ENCODE measurements at places on chromosomes 7 and 10.

DNA sequence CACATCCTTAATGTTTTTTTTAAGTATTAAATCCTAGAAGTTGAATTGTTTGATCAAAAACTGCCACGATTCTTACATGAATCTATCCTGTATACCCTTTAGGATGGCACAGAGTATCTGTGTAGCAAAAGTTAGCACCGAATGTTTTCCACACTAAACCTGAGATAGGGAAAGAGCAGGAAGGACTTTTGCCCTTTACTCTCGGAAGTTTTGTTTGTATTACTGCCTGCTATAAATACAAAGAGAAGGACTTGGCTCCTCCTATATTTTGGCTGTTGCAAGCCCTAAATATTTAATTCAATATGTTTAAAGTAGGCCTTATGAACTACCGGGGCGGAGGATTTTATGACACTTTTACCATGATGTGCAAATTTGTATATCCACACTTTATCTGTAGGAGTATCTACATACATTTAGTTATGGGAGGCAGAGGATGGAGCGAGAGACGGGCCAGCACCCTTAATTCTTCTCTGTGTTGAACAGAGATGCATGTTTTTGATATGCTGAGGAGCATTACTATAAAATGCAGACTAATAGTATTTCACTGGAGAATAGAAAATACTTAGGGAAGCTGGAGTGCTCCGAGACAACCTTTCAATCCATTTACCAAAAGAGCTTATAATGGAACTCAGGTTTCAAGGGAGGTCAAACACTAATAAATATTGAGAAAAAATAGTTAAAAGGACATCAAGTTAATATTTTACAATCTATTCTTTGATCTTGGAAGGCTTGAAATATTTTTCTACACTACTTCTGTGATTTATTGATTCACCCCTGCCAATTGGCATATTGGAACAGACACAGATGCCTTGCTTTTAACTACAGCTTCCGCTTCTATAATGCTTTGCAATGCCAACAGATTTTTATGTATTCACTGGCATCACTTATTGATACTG is 97.4 kb downstream of the CHN2 start:
- no peak for DNase-seq

- no peak for DNase-seq
Observed at GRCh38 chr7:138398857-138399256, 61.2 kb upstream of the TRIM24 start.

- no peak for DNase-seq
Observed at GRCh38 chr10:73768881-73769280, 13.0 kb upstream of the CHCHD1 start.

- no peak for DNase-seq
Observed at GRCh38 chr7:47619806-47620205, 37.9 kb upstream of the TNS3 start.

GRCh38 chr10:72082856-72083789 is 5.2 kb downstream of the SPOCK2 start:
- DNase-seq, result no peak

DNA sequence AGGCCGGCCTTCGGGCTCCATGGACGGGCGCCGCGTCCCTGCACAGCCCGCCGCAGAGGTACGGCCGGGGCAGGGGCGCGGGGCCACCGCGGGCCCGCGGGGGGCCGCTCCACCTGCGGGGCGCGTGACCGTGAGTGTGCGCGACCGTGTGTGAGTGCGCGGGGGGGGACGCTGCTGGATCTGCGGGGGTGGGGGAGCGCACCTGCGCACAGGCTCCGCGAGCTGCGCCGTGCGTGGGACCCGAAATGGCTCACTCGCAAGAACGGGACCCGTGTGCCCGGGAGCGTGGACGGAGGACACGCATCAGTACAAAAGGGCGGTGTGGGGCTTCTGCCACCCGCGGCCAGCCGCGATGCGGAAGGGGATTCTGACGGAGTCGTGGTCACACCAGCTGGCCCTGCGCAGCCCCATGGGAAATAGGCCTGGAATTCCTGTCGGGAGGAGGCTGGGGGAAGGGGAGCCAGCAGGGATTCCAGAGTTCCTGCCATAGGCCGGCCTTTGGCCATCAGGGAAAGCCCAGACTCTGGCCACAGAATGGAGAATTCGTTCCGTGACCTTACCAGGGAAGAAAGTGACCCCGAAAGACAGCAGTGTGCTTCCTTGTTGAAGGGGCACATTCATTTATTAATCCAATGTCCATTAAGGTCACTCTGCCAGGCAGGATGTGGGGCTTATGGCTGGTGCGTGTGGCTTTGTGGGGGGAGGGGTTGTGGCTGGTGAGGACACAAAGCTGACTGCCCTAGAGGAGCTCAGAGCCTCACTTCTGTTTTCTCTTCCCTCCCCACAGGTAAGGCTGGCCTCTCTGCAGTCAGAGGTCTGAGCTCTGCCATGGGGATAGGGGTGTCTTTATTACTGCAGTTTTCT is 494 bp downstream of the REPIN1 start:
- DNase-seq, result no peak
